ENCODE measurements at places on chromosomes 1 and 21. TPM values are rescaled to one million over a fixed set of nuclear protein-coding genes. Genes with fewer than 3 reads are reported as not detected.

TRAF3IP3 gene
- total RNA-seq = 12.3 TPM

RC3H1 gene
- total RNA-seq = 41.5 TPM

MXRA8 gene
- 239 TPM for total RNA-seq

GNAI3 gene
- 5.4 TPM for total RNA-seq

FABP3 gene
- total RNA-seq = 19.2 TPM

OR2T2 gene
- total RNA-seq = not detected

SELP gene
- 43.2 TPM for total RNA-seq

F3 gene
- 70.5 TPM for total RNA-seq

RAD54L gene
- 0.68 TPM for total RNA-seq

DNA sequence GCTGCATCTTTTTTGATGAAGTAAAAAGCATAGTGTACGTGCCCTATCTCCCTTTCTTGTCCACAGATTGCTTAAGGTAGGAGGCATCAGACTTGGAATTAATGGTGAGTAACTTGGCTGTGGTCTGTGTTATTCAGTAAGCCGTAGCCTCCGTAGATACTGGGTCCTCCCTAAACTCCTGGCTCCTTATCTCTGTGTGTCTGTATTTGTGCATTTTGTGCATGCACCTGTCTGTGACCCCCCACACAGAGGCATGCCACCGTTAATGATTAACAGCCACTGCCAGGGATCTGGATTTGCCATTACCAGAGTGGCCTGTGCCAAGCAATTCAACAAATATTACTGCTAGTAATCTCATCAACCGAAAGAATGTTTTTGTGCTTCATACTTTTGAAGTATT, 31.9 kb downstream of the MAP3K21 start:
- no peaks in the 10 kb centered on the region for H3K4me1 ChIP-seq
- no peak overlapping the region for H3K27ac ChIP-seq

DNA sequence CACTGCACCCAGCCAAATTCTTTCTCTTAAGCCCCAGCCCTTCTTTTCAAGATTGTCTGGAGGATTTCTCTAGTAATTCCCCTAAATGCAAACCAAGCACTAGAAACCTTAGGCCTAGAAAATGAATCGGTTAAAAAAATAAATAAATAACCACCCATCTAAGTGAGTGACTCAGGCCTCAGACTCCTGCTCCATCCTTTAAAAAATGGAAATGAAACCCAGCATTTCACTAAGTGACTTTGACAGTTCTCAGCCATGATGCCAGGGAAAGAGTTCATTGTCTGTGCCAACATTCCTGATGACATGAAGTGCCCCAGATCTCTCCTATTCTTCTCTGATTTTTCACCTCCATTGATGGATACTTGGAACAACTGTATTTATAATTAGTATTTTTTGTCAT, 415.2 kb upstream of the DAB1 start:
- no peaks in the 10 kb centered on the region for H3K27me3 ChIP-seq
- no peak for DNase-seq
- no peak overlapping the region for H3K4me3 ChIP-seq
- H3K36me3 ChIP-seq = no peaks in the 10 kb centered on the region
- no peak overlapping the region for H3K27ac ChIP-seq

- H3K4me3 ChIP-seq = no peak overlapping the region
- no peaks in the 10 kb centered on the region for H3K4me1 ChIP-seq
- H3K27ac ChIP-seq = no peak overlapping the region
- H3K36me3 ChIP-seq = no peaks in the 10 kb centered on the region
Measured at GRCh38 chr1:88780485-88780884, 96.4 kb downstream of the PKN2 start.

GRCh38 chr1:26359981-26360806, 6.3 kb upstream of the CRYBG2 start:
- peaks cover 17% of the 10 kb centered on the region for H3K27me3 ChIP-seq
- H3K4me3 ChIP-seq = peak overlapping the region; percentile 56
- DNase-seq = no peak
- no peaks in the 10 kb centered on the region for H3K36me3 ChIP-seq
- H3K27ac ChIP-seq = no peak overlapping the region

- H3K36me3 ChIP-seq = no peaks in the 10 kb centered on the region
- H3K4me1 ChIP-seq = no peaks in the 10 kb centered on the region
- no peaks in the 10 kb centered on the region for H3K27me3 ChIP-seq
- no peak overlapping the region for H3K4me3 ChIP-seq
- H3K27ac ChIP-seq = no peak overlapping the region
- no peak for DNase-seq
Measured at GRCh38 chr1:193457676-193458075, 271.3 kb upstream of the B3GALT2 start.

DNA sequence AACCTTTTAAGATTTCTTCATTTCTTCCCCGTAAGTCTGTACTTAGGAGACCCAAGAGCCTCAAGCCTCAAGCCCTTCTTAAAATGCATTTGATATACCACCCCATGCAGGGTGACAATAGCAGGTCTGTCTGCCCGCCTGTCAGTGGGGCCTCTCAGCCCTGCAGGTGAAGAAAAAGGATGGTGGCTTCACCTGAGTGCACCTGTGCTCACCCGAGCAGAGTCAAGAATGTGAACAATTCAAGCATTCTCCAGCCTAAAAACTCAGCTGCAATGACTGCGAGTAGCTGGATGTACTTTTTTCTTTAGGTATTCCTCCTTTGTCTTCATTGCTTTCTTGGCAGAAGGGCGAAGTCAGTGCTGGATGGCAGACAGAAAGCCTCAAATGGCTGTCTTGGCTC, 203.3 kb downstream of the LMX1A start:
- H3K27me3 ChIP-seq = no peaks in the 10 kb centered on the region
- no peaks in the 10 kb centered on the region for H3K4me1 ChIP-seq
- DNase-seq = no peak
- no peak overlapping the region for H3K4me3 ChIP-seq
- no peaks in the 10 kb centered on the region for H3K36me3 ChIP-seq

- H3K36me3 ChIP-seq = no peaks in the 10 kb centered on the region
- peaks cover 20% of the 10 kb centered on the region for H3K4me1 ChIP-seq
Measured at GRCh38 chr1:206634365-206635079, 814 bp upstream of the DYRK3 start.

- H3K36me3 ChIP-seq = no peaks in the 10 kb centered on the region
- H3K27me3 ChIP-seq = no peaks in the 10 kb centered on the region
- H3K27ac ChIP-seq = no peak overlapping the region
- H3K4me1 ChIP-seq = no peaks in the 10 kb centered on the region
- no peak for DNase-seq
Measured at GRCh38 chr1:44021156-44021555, 10.1 kb downstream of the SLC6A9 start.

DNA sequence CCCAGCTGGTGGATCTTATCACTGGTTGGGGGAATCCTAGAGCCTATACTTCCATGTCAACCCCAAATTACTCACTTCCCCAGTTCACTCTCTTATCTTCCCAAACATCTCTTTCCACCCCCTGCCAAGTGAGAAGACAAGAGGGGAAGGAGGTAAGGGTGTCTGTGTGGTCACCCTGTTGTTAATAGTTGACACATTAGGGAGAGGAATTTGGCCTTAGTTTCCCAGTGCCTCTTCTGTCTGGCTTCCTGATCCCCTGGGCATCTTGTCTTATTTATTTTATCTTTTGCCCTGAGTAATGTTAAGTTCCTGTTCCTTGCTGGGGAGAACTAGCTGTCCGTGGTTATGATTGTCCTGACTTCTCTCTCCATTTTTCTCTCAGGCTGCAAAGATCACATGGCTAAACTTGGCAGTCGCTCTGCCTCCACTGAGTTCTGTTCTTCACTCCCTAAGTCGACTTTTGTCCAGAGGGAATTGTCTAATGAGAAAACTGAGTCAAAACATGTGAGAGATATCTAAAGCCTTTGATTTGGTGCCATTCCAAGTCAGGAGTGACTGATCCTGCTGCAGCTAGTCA, 157.1 kb upstream of the SYT6 start:
- H3K27me3 ChIP-seq = no peaks in the 10 kb centered on the region
- H3K27ac ChIP-seq = no peak overlapping the region
- no peaks in the 10 kb centered on the region for H3K4me1 ChIP-seq
- DNase-seq = no peak
- H3K36me3 ChIP-seq = no peaks in the 10 kb centered on the region
- H3K4me3 ChIP-seq = no peak overlapping the region

GRCh38 chr1:242690849-242691609, 166.5 kb upstream of the PLD5 start:
- H3K4me3 ChIP-seq = no peak overlapping the region
- no peaks in the 10 kb centered on the region for H3K4me1 ChIP-seq
